ENCODE measurements at places on chromosomes 3 and 15. TPM values are rescaled to one million over a fixed set of nuclear protein-coding genes. Genes with fewer than 3 reads are reported as not detected.

DNA sequence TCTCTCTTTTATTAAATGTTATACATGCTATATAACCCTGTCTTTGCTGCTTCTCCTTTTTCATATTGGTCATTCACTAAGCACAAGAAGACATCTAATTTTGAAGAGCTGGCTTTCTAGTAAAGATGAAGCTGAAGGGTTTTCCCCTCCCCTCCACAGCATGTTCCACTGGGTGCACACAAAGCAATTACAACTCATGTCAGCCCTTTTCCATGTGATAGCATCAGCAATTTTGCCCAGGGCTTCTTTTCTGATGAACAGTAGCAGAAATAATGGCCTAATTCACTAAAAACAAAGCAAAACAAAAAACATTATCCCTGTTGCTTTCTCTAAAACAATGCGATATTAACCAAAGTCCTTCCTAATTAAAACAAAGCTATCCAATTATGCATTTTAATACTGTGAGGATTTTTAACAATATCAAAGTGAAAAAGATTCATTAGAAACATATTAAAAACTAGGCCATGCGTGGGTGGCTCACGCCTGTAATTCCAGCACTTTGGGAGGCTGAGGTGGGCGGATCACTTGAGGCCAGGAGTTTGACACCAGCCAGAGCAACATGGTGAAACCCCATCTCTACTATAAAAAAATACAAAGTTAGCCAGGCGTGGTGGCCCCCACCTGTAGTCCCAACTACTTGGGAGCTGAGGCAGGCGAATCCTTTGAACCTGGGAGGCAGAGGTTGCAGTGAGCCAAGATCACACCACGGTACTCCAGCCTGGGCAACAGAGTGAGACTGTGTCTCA lies 12.2 kb upstream of the PIK3R4 start:
- no peak for DNase-seq

DNA sequence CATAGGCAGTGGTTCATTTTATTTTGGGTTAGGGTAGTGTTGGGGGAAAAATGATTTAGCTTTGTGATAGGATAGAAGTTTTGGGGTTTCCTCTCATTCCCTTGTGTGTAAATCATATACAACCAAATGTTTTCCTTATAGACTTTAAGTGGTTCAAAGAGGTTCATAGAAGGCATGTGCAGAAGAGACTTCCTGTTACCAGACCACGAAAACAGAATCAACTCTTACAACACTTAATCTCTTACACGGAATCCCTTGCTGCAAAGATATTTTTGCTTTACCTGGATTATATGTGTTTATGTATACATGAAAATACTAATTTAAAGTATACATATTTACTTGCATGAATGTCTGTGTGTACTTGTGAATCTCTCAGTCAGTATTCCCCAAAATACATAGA lies 2.9 kb downstream of the TMOD2 start:
- no peak for DNase-seq

GRCh38 chr15:67300266-67301025 lies 45.9 kb downstream of the IQCH start:
- no peak for DNase-seq

GRCh38 chr3:161854232-161854771 lies 357.7 kb downstream of the OTOL1 start:
- peak; percentile 30 for DNase-seq

GRCh38 chr15:80234883-80235282 lies 17.1 kb downstream of the CTXND1 start:
- DNase-seq: no peak

- DNase-seq: no peak
Observed at GRCh38 chr3:58754074-58754473, 87.5 kb upstream of the FAM3D start.

DNA sequence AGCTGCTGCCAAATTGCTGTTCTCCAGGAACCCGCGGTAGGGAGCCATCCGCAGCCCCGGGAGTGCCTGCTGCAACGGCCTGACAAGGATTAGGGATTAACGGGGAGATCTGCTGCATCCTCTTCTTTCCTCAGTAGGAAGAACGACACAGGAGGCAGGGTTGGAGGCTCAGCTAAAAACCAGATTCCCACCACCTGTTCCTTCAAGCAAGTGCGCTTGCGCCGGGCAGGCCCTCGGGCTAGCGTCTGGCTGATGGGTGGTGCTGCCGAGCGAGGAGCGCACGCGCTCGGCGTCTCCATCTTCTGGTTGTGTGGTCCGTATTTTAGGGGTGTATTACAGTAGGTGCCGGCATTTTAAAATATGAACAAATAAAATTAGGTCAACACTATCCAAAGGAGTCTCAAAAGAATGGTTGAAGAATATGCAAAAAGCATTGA lies 25.4 kb upstream of the SLC25A26 start:
- DNase-seq: peak; percentile 67

RBP2 gene
- polyA plus RNA-seq: not detected

STXBP5L gene
- polyA plus RNA-seq: 0.03 TPM
